ENCODE measurements at places on chromosomes 7 and 10.
A peak's percentile ranks its signal among the peaks of the same experiment; 100 is the strongest.

- H3K27ac ChIP-seq: no peak overlapping the region
- DNase-seq: no peak
- no peaks in the 10 kb centered on the region for H3K36me3 ChIP-seq
These were observed 226.2 kb downstream of the THSD7A start for GRCh38 chr7:11605749-11606148.

DNA sequence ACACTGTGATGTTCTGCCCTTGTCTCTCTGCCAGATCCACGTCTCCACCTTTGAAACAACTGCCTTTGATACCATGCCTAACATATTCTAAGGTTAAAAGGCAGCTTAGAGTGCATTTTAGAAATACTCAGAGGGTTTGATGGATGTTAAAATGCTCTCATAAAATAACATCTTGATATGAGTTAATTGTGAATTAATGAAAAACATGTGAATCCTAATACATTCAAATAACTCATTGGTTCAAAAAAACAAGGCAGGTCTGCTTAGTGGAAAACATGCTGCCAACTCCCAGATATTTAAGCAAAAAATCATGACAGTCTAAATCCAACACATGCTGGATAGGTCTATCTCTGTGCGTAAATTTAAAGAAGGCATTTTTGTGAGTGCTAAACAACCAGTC is 291.8 kb downstream of the AHR start:
- DNase-seq: no peak
- no peak overlapping the region for H3K27ac ChIP-seq
- no peak overlapping the region for H3K4me3 ChIP-seq
- H3K27me3 ChIP-seq: no peaks in the 10 kb centered on the region
- no peaks in the 10 kb centered on the region for H3K36me3 ChIP-seq

- no peak for DNase-seq
- no peaks in the 10 kb centered on the region for H3K4me1 ChIP-seq
- H3K36me3 ChIP-seq: no peaks in the 10 kb centered on the region
- no peak overlapping the region for H3K27ac ChIP-seq
- H3K27me3 ChIP-seq: no peaks in the 10 kb centered on the region
These were observed 133.7 kb upstream of the TNS3 start for GRCh38 chr7:47715631-47716068.

- H3K4me1 ChIP-seq: peaks cover 13% of the 10 kb centered on the region
- H3K36me3 ChIP-seq: no peaks in the 10 kb centered on the region
- no peak for DNase-seq
- peak overlapping the region; percentile 17 for H3K4me3 ChIP-seq
- no peaks in the 10 kb centered on the region for H3K27me3 ChIP-seq
These were observed 61.7 kb upstream of the OIT3 start for GRCh38 chr10:72831696-72832409.

DNA sequence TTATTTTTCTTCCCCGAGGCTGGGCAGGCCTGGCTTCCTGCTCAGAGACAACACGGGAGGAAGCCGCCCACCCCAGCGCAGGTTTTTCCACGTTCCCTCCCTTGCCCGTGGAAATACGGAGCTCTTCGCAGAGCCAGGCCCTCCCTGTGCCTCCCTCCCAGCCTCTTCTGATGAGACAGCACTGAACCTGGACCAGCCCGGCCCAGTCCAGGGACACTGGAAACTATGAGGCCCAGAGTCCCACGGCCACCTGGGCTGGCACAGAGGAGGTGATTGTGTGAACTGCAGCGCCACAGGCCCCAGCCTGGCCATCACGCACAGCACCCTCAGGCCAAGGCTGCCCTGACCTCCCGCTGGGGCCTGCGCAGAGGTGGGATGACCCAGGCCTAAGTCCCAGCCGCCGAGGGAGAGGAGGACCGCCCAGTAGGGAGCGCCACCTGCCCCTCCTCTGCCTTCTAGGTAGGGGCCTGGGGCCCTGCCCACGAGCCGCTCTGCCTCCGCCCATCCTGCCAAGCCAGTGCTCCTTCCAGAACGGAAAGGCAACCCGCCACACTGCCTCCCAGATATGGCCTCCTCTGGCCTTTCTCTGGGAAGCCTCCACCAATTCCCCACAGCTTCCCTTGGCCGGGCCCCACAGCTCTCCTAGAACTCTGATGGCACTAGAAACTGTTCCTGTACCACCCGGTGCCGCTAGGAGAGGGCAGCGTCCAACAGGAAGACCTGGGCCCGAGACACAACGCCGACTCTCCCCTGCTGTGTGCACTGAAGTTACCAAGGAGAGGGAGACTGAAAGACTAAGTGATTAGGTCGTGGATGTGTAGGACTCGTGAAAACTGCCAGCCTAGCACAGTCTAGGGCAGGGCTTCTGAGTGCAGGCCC is 57.2 kb downstream of the PROSER2 start:
- no peak overlapping the region for H3K4me3 ChIP-seq
- no peak overlapping the region for H3K27ac ChIP-seq
- no peak for DNase-seq
- H3K36me3 ChIP-seq: no peaks in the 10 kb centered on the region
- peaks cover 9% of the 10 kb centered on the region for H3K4me1 ChIP-seq
- H3K27me3 ChIP-seq: no peaks in the 10 kb centered on the region

DNA sequence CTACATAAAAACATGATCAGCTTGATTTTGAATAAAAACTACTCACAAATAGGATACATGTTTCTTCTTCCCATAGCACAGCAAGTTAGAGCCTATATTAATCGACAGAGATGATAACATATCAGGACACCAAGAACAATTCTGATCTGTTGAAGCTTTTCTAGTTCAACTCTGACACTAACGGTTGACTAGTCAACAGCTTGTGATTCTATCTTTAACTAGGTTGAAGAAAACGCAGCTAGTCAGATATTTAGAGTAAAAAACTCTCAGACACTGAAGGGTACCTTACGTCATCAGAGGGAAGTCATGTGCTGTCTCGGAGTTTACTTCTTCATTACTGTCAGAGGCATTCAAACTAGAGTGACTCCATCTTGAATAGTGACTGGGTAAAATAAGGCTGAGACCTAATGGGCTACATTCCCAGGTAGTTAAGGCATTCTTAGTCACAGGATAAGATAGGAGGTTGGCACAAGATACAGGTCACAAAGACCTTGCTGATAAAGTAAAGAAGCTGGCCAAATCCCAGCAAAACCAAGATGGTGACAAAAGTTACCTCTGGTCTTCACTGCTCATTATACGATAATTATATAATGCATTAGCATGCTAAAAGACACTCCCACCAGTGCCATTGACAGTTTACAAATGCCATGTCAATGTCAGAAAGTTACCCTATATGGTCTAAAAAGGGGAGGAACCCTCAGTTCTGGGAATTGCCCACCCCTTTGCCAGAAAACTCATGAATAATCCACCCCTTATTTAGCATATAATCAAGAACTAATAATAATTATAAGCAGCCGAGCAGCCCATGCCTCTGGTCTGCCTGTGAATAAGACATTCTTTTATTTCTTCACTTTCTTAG is 21.3 kb downstream of the CCDC71L start:
- H3K4me1 ChIP-seq: no peaks in the 10 kb centered on the region
- H3K27me3 ChIP-seq: no peaks in the 10 kb centered on the region
- H3K36me3 ChIP-seq: no peaks in the 10 kb centered on the region
- no peak for DNase-seq

DNA sequence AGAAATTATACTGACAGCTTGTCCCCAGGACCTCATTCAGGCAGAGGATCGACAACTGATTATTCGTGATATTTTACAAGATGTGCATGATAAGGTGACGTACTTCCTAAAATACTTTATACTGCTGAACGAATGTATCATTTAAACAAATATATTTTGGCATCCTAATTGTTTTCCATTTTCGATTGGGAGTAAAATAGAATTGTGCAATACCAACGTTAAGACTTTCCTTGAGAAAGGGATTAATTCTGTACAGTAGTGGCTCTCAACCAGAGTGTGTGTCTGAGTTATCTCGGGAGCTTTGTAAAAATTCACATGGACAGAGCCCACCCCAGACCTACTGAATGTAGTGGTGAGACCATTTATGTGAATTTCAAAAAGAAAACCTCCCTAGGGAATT is 43.8 kb upstream of the STMP1 start:
- DNase-seq: no peak
- no peak overlapping the region for H3K27ac ChIP-seq
- no peak overlapping the region for H3K4me3 ChIP-seq
- H3K36me3 ChIP-seq: peaks cover 50% of the 10 kb centered on the region
- no peaks in the 10 kb centered on the region for H3K4me1 ChIP-seq

GRCh38 chr7:104804696-104805095 is 209.3 kb upstream of the KMT2E start:
- no peaks in the 10 kb centered on the region for H3K4me1 ChIP-seq
- H3K4me3 ChIP-seq: no peak overlapping the region
- DNase-seq: no peak
- H3K27me3 ChIP-seq: no peaks in the 10 kb centered on the region

- H3K36me3 ChIP-seq: no peaks in the 10 kb centered on the region
- H3K4me3 ChIP-seq: no peak overlapping the region
These were observed 36.8 kb downstream of the MYOF start for GRCh38 chr10:93445097-93445960.

DNA sequence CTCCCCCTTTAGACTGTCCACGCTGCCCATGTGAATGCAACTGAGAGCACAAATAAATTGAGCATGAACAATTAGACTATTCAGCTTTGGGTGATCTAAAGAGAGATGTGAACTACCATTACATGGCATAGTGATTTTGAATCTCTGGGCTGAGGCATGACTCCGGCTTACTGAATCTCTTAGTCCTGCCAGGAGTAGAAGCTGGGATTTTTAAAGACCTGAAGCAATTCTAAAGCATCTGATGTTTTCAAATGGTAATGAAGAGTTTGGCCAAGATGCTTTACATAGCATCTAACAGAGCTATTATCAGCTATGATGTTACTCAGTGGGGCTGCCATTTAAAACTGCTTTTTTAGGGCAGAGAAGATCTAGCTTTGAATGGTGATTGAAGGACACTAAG is 1059.1 kb downstream of the SORCS3 start:
- DNase-seq: no peak
- no peak overlapping the region for H3K27ac ChIP-seq
- H3K4me1 ChIP-seq: no peaks in the 10 kb centered on the region
- no peak overlapping the region for H3K4me3 ChIP-seq

GRCh38 chr10:49598164-49598856 is 11.8 kb upstream of the SLC18A3 start:
- H3K27me3 ChIP-seq: no peaks in the 10 kb centered on the region
- no peaks in the 10 kb centered on the region for H3K36me3 ChIP-seq
- H3K4me3 ChIP-seq: no peak overlapping the region

DNA sequence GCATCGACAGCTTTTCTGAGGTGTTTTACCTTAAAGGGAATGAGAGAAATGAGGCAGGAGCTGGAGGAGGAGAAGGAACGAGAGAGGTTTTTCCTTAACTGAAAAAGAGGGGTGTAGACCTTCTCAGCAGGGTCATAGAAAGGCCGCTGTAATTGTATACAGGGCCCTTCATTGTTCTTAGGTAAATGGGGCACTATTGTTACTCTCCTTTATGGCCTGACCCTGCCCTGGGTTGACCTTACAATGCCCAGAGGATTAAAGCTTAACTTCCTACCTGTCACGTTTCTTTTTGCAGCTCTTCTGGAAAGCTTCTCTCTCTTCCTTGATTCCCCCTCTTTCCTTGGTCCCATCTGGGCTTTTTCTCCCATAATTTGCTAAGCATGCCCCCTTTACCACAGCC is 13.7 kb upstream of the PDLIM1 start:
- H3K4me3 ChIP-seq: no peak overlapping the region
- no peak for DNase-seq
- H3K27ac ChIP-seq: no peak overlapping the region
- H3K36me3 ChIP-seq: no peaks in the 10 kb centered on the region
- H3K4me1 ChIP-seq: peaks cover 19% of the 10 kb centered on the region

- peak overlapping the region; percentile 46 for H3K27ac ChIP-seq
- no peaks in the 10 kb centered on the region for H3K36me3 ChIP-seq
- DNase-seq: no peak
- H3K4me3 ChIP-seq: no peak overlapping the region
- H3K4me1 ChIP-seq: peaks cover 4% of the 10 kb centered on the region
These were observed 10.1 kb downstream of the DENND10 start for GRCh38 chr10:119113751-119114732.

DNA sequence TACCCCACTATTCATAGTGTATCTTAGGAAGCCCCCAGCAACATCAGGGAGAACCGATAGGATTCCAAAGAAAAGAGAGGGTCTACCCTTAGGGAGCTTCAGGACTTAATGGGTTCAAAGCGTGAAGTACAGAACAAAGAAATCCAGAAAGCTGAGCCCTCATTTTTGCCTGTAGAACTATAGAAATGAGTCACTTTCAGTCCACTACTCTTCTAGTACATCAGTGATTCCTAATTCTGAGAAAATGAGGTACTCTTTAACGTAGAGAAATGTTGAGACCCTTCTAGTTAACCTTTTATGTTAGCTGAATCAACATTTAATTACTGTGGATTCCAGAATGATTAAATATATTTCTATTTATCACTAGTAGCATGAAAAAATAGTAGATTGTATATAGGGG is 1.8 kb downstream of the TDRD1 start:
- H3K36me3 ChIP-seq: no peaks in the 10 kb centered on the region
- H3K4me3 ChIP-seq: no peak overlapping the region
- H3K27ac ChIP-seq: no peak overlapping the region
- DNase-seq: no peak

All from vagina (tissue), 2 donors.